Stimulated activated CD8-positive, alpha-beta memory T cell treated with anti-CD3 and anti-CD28 coated beads, Interleukin-12 subunit alpha, Interleukin-12 subunit beta, amount 100 ng/mL, for 4 hours (primary cell): ENCODE measurements at places on chromosomes 2 and 18.

- no peak for DNase-seq
Measured at GRCh38 chr2:69482471-69482870, 45.2 kb upstream of the NFU1 start.

DNA sequence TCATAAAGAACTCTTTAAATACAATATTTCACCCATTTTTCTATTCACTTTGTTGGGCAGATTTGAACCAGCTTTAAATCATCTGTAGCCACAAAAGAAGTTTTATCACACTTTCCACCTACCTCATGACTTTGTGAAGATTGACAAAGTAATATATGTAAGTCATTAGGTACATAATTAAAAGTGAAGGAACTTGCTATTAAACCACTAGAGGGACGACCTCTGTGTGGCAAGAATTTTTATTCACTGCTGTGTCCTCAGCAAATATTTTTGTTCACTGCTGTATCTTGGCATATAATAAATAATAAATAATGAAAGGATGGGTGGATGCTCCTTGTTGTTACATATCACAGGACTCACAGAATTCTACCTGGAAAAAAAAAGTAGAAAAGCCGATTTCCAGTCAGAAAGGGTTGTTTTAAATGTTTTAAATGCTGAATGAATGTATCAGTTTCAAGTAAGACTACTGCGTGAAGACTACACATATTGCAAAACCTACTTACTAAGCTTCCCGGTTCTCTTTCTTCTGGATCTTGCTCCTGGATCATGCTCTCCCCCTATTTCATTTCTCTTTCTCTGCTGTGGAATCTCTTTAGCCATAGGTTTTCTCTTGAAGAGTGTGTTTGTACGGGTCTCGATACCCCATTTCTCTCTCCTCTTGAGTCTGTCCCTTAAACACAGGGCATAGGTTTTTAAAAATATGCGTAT is 44.8 kb downstream of the KCMF1 start:
- DNase-seq: no peak

GRCh38 chr2:81363800-81364199 is 1059.2 kb upstream of the LRRTM1 start:
- DNase-seq: no peak

GRCh38 chr2:173680574-173680973 is 284.6 kb downstream of the SP3 start:
- no peak for DNase-seq

- no peak for DNase-seq
Measured at GRCh38 chr18:76923485-76924085, 101.2 kb downstream of the ZNF236 start.

DNA sequence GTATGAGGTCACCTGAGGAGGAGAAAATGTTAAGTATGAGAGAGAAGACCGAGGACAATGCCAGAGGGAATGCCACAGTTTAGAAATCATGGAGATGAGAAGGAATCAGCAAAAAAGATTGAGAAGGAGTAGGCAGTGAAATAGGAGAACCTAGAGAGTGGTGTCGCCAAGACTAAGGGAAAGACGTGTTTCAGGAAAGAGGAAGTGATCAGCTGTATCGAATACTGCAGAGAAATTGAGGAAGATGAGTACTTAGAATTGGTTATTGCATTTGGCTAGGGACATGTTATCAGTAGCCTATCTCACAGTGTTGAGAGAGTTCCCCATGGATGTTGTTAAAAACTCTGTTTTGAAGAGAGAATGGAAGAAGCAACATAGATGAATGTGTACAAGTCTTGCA is 112.3 kb downstream of the GALNT1 start:
- no peak for DNase-seq
